ENCODE measurements at places on chromosomes 16 and 17.

DNA sequence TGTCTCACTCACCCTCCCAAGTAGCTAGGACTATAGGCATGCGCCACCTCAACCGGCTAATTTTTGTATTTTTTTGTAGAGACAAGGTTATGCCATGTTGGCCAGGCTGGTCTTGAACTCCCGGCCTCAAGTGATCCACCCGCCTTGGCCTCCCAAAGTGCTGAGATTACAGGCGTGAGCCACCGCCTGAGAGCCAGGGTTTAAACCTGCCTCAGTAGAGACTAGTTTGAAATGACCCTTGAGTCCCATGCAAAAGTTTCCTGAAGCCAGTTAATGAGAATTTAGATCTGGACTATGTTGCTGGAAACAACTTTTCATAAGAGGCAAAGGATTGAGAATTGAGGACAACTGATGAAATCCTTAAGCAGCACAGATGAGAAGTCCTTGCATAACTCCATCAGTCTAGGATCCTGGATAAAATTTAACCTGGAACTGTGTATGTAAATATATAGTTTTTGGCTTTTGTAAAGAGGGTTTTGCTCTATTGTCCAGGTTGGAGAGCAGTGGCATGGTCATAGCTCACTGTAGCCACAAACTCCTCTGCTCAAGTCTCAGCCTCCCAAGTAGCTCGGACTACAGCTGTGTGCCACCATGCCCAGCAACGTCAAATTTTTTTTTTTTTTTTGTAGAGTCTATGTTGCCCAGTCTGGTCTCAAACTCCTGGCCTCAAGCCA is 43.2 kb downstream of the CYB5B start:
- DNase-seq = no peak

DNA sequence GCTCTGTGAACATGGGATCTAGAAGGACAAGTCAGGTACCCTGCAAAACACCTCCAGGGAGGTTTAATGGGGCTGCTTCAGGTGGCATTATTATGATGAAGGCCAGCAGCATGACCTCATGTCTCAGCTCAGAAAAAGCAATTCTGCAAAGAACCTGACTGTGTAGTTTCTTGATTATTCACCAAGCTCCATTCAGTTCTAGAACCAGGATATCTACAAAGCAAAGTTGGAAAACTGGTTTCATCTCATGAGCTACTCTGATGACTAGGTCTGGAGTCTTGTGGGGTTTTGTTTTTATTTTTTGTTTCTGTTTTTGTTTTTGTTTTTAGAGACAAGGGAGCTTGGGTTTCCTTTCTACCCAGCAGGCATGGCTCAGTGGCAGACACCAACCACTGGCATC is 19.0 kb upstream of the LRRC37A3 start:
- no peak for DNase-seq

- no peak for DNase-seq
Observed at GRCh38 chr17:47820033-47820789, 1.4 kb downstream of the OSBPL7 start.

GRCh38 chr17:34252444-34253138 is 2.5 kb upstream of the CCL2 start:
- no peak for DNase-seq

DNA sequence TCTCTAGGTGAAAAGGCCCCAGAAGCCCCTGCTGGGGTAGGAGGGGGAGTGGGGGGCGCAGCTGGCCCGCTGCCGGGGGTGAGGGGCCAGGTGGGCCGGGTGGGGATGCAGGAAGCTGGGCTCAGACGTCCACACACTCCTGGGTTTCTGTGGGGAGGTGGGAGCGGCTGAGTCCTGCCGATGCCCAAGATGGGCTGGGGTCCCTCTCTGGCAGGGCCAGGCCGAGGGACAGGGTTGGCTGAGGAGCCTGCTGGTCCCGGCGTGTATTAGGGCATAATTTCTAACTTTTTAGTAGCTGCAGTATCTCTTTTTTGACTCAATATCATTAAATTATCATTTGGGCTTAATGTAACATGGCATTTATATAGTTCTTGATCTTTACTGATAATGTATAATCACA is 121.4 kb upstream of the CORO6 start:
- DNase-seq = no peak

DNA sequence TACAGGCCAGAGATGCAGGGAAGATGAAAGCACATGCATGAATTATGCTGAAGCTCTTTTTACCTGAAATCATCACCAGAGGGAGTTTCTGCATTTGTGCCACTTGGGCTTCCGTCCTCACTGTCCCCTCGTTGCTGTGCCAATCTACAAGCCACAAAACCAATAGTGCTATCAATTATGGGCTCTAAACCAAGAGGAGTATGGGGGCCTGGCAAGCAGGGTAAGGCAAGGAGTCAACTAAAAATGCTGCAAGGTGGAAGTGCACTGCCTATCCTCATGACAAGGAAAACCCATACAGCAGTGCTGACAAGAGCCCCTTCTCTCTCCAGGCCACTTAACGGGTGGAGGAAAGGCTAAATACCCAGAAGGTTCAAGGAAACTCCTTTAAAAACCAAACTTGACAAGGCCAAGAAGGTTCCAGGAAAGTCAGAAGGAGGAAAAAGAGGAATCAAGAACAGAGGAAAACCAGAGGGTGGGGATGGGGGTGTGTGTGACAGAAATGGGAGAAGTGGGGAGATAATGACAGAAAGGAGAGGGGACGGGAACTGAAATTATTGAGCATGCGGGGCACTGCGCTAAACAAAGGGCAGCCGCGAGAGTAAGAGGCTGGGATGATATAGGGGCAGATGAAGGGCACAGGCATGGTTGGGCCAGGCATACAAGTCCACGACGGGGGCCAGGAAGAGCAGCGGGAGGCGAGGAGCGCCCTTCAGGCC is 674 bp downstream of the C17orf75 start:
- DNase-seq = no peak

DNA sequence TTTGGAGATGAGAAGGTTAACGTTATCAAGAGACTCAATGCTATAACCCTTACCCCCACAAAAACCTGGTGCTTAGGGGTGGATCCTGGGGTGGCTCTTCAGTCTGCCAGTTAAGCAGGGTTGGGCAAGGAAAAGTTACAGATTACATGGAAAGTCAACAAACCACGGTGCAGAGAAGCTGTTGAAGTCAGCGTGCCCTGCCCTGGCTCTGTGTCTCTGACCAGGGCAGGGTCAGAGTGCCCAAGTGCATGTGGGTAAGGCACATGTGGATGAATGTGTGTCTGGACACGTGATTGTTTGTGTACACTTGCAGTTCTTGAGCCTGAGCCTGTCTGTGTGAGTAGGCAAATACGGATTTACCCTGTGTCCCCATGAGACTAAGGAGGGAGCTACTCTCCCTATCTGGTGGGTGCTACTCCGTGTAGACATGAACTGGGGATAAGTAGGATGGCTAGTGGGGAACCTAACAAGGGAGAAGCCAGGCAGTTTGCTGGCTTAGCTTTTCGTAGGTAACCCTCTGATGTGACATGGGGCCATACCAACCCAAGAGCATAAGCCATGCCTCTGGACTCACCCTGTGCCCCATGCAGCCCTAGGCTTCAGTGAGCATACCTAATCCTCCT is 5.5 kb downstream of the IGFBP4 start:
- no peak for DNase-seq

DNA sequence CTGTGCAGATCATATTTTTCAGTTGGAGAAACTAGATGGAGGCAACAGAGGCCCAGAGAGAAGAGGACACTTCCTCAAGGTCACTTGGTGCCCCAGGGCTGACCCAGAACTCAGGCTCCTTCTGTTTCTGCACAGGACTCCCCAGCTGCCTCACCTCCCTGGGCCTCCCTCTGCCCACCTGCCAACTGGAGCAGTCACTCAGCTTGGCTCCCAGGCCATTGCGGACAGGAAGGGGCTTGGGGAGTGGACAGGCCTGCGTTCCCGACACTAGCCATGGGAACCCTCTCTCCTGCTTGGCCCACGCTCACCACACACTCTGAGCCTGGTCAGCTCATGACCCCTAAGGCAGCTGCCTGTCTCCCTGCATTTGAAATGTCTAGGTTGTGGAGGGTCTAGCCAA is 78.1 kb upstream of the BRD7 start:
- no peak for DNase-seq

- DNase-seq = no peak
Observed at GRCh38 chr17:61284174-61284573, 115.5 kb upstream of the TBX2 start.

GRCh38 chr17:80082403-80083135 is 18.8 kb upstream of the GAA start:
- DNase-seq = peak; percentile 32

DNA sequence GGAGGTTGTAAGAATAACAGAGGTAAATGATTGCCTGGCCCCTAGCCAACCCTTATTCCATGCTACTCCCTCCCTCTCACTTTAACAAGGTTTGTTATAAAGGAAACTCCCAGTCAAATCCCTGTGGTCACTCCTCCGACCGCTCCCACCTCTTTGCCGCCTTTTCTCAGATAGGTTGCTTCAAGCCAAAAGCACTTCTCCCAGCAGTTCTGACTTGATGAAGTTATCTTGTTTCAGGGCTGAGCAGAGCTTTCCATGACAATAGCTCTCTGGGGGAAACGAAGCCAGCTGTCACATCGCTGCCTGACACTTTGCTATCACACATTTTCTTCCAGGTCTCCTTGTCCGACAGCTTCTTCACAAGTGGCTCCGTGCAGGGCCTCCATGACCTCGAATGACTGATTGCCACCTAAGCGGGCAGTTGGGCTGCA is 278.6 kb downstream of the HAPSTR1 start:
- no peak for DNase-seq

GRCh38 chr16:88610080-88610479 is 28.3 kb upstream of the IL17C start:
- no peak for DNase-seq

DNA sequence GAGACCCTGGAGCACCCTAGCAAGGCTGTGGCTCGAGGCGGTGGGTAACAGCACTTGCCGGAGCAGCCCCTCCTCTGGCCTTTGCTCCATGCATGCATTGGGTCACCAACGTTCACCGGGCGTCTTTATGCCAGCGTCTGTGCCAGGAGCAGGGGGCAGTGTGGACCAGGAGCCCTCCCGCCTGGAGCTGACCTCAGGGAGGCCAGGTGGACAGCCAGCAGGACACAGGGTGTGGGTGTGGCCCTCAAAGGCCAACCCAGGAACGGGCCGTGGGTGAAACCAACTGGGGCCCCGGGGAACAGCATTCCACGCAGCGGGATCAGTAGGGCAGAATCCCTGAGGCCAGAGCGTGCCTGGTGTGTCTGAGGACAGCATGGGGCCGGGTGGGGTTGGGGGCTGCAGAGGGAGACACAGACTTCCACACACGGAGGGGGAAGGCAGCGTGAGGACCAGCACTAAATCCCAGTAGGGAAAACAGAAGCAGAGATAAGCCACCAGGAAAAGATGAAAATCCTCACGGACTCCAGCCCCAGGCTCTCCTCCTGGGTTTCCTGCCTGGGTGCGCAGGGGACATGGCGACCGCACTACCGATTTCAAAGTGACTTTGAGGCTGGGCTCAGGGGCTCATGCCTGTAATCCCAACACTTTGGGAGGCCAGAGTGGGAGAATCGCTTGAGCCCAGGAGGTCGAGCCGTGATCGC is 2.9 kb upstream of the CD7 start:
- no peak for DNase-seq

- DNase-seq = peak; percentile 53
Observed at GRCh38 chr16:77212741-77213541, 13.7 kb downstream of the SYCE1L start.

GRCh38 chr17:17564896-17565295 is 26.6 kb downstream of the PEMT start:
- no peak for DNase-seq

GRCh38 chr17:63634816-63635215 is 12.6 kb downstream of the MAP3K3 start:
- DNase-seq = no peak

DNA sequence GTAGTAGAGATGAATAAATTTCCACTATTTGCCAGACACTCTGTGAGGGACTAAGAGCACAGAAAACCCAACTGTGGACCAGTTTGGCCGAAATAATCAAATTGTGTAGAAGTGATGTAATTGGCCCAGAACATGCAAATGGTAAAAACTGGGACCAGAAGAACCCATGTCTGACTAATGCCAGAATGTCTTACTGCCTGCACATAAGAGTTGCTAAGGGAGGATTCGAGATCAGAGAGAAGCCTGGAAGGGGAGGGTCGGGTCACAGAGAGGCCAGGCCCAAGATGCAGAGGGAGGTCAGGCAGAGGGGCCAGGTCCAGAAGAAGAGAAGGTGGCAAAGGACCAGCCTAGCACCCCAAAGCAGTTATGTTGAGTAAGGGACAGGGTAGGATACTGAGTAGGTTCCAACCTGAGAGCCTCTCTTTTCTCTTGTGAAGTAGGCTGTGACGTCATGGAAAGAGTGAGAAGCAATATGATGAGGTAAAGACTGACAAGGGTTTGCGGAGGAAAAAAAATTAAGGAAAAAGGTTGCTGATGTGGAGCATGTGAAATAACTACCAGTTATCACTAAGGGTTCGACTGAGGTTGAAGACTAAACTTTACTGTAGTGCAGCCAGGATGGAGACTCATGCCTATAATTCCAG is 53.2 kb downstream of the SKAP1 start:
- DNase-seq = no peak

DNA sequence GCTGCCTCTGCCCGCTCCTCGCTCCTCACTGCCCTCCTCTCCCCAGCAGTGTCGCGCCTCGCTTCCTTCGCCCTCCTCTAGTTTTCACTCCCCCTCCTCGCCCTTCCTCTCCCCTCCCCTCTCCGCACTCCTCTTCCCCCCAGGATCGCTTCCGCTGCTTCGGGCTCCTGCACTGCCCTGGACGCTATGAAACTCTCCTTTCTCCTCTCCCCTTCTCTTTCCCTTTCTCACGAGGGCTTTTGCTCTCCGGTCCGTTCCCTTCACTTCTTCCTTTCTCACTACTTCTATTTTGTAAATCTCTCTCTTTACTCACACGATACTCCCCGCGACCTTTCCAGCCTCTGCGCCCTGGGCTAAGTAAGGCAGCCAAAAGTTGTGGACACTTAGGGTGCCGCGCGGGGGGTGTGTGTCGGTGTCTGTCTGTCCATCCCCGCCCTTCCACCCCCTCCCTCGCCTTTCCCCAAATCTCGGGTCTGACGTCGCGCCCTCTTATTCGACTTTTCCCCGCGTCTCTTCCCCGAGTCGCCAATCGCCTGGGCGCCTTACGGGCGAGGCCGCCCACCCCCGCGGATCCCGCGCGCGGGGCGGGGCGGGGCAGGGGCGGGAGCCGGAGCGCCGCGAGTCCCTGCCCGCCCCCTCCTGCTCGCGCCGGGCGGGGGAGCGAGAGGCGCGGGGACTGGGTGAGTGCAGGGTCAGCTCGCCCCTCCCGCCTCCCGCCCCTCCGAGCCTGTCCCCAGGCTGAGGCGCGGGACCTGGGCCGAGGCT is at the start of gene IRX3:
IRX3 (minus strand) TSS at position 422 of the 765 bp plus-strand sequence. CDS start 737 bp downstream, outside the sequence.
- DNase-seq = peak; percentile 85

- DNase-seq = no peak
Observed at GRCh38 chr16:9258423-9259051, 167.1 kb downstream of the HAPSTR1 start.
